ENCODE measurements at places on chromosomes 13 and 19.
A peak's percentile ranks its signal among the peaks of the same experiment; 100 is the strongest.

DNA sequence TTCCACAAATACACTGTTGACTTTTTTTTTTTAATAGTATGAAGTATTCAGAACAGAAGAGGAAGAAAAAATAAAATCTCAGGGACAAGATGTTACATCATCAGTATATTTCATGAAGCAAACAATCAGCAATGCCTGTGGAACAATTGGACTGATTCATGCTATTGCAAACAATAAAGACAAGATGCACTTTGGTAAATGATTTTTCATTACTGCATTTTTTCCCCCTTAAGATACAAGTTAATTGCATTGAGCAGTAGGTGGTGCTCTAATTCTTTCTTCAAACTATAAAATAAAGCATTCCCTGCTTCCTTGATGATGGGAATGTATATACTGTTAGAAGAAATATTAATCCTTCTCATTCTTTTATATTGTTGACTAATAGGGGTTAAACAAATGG, 17.1 kb downstream of the UCHL3 start:
- DNase-seq = peak; percentile 69

DNA sequence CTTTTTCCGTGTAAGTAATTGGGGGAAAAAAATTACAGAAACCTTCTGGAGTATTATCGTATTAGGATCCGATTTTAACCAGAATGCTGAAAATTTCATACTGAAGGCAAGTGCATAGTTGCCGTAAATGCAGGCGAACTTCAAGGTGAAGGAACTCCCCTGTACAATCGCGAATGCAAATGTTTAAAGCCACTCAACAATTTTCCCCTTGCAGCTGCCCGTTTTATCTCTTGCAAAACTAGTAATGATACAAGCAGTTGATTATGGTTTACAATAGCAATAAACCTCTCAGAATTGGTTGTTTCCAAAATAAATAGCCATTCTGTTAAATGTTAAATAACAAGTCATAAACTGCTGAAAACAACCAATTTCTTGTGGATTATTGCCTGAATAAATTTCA, 105.7 kb downstream of the DNAJC15 start:
- no peak for DNase-seq

- DNase-seq = peak; percentile 40
These were observed 20.4 kb downstream of the LMTK3 start for GRCh38 chr19:48490981-48491792.

DNA sequence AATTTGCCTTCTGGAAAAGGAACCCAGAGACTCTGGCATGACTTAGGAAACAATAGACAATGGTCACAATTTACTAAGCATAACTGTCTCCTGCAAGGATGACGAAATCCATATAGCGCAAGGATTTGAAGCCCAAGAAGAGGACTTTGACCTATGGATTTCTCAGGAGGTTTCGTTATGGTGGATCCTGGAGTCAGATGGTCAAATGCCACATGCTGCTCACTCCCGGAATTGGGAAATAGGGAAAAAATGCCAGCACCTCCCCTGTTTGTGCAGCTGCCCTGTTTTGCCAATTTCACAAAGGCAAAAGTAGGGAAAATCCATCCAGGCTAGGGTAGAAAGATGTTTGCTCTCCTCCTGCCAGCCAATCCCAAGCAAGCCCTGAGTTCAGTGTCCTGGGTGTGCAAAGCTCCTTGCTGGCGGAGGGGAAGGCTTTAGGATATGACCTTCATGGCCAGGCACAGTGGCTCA, 23.4 kb downstream of the RDH8 start:
- DNase-seq = no peak

DNA sequence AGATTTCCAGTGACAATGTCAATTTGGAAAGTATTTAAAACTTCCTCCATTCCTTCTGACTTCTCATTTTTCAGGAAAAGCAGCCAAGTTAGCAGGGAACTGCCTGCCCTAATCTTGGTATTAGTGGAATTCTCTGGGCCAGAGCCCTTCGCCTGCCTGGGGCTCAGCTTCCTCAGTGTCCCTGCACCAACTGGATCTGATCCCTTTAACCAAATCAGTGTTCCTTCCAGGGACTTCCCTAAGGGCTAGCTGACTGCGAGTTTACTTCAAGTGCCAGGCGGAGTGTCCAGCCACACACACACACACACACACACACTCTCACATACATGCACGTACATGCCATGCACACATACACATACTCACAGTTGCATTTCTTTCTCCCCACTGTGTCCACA, 20.0 kb downstream of the RAB20 start:
- DNase-seq = no peak

DNA sequence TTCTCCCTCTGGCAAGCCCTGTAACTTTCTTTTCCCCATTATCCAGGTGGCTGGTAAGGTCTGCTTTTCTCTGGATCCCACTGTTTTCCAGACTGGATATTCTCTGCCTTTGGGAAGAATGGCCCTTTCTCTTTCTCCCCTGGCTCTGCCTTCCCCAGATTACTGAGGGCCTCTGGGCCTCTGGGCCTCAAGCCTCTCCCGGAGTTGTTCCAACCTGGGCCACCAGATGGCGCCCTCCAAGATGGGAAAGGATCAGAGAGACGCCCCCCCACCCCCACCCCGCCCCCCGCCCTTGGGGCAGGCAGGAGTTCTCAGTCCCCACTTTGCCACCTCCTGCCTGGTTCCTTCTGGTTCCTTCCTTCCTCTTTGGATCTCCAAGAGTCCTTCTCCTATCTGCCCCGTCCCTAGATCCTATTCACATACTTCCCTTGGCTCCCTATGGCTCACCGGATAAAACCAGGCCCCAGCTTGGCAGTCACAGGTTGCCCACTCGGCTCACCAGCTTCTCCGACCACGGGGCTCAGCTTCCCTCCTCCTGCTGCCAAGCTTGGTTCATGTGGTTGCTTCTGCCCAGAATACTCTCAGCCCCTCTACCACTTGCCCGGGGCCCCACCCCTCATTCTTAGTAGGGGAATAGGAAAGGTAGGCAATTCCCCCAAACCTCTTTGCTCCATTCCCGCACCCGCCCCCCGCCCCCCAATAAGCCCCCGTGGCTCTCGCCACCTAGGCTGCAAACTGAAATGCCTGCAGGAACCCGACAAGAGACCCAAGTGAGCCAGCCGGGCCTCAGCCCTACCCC, 13.1 kb downstream of the EPS8L1 start:
- DNase-seq = peak; percentile 82

- no peak for DNase-seq
These were observed 19.4 kb upstream of the CRTC1 start for GRCh38 chr19:18663940-18664530.

DNA sequence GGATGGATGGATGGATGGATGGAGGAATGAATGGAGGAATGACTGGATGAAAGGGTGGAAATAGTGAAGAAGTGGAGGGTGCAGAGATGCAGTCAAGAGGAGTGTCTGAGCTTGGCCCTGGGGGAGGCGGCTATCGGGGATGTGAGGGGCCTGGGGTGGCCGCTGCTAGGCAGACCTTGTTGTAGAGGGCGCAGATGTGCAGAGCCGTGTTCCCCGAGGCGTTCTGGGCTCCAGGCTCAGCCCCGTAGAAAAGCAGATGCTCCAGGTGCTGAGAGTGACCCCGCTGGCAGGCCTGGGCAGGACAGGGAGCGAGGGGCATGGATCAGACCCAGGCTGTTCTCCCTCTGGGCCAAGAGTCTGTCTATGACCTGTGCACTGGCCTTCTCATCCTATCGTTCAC, 8.4 kb downstream of the SHANK1 start:
- no peak for DNase-seq

DNA sequence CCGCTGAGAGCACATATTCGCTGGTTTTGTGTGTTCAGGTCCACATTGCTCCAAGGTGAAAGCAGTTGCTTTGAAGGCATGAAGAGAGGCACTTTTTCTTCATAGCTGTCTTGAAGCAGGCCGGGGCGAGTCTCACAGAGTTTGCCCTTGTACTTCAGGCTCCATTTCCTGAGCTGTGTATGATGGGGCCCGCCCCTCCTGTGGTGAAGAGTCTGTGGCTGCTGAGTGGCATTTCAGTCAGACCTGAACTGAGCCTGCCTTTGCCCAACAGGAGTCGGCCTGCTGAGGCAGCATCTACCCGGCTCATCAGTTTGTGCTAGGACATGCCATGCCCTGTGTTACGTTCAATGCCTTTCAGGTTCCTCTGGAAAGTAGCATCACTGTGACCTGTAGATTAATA, 44.4 kb upstream of the C1QTNF9 start:
- no peak for DNase-seq

- no peak for DNase-seq
These were observed 435.3 kb upstream of the NBEA start for GRCh38 chr13:34506796-34507195.
